Cardiac septum (tissue), 1 donor: ENCODE measurements at places on chromosomes 1 and 21.

DNA sequence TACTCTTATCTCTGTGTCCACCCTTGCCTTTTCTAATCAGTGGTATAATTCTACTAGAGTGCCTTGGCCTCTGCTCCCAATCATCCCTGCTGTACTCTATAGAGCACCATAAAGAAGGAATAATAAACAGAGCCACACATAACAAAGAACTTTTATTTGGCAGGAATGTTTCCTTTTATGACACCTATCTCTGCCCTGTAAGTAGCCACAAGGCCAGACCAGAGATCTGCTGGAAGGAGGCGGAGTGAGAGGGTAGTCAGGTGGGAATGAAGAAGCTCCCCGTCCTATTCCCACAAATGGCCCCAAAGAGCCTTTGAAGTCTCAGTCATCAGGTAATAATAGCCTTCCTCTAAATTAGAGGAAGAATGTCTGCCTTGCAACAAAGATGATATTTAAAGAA lies 32.7 kb downstream of the WLS start:
- no peak for DNase-seq

- no peak for DNase-seq
These were observed 55.2 kb downstream of the BRWD1 start for GRCh38 chr21:39258207-39258606.

DNA sequence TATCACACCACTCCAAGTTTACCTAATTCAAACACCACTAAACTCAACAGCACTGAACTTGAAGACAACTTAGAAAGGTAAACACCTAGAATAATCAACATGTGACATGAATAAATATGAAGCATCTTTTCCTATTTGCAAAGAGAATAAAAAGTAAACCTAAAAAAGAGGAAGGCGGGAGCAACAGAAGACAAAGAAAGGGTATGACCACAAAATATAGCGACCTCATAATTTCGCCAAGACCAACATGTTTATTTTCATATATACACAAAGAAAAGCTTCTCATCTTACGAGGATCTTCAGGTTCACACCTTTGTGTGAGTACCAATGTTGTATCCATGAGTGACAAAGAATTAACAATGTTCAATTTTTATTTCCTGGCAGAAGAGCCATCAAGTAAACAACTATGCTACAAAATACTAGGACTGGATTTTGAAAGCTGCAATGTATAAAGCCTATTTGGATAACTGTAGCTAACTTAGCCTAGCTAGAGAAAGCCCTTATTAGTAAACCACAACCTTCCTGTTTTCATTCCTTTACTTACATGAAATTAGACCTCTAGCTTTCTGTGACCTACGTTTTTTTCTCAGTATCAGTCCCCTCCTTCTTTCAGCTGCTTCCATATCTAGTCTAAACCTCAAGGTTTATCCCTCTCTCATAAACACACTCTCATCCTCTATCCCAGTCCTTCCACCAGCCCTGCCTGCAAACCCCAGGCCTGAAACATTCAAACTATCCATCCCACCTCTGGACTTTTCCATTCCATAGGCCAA lies 21.3 kb upstream of the PHTF1 start:
- DNase-seq: no peak

DNA sequence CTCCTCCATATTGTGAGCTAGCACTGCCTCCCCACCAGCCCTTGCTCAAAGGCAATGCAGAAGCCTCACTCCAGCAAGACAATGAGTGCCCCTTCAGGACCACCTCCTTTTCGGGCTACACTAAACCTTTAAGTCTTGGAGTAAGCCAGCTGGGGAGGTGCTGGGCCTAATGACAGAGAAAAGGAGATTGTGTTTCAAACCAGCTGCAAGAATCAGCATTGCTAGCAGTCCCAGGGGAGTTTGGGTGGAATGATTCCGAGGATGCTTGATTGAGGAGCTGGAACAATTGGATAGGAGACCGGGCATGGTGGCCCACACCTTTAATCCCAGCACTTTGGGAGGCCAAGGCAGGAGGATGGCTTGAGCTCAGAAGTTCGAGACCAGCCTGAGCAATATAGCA lies 54.1 kb upstream of the GPR37L1 start:
- DNase-seq: no peak

GRCh38 chr1:42692461-42692860 lies 10.2 kb downstream of the YBX1 start:
- no peak for DNase-seq

DNA sequence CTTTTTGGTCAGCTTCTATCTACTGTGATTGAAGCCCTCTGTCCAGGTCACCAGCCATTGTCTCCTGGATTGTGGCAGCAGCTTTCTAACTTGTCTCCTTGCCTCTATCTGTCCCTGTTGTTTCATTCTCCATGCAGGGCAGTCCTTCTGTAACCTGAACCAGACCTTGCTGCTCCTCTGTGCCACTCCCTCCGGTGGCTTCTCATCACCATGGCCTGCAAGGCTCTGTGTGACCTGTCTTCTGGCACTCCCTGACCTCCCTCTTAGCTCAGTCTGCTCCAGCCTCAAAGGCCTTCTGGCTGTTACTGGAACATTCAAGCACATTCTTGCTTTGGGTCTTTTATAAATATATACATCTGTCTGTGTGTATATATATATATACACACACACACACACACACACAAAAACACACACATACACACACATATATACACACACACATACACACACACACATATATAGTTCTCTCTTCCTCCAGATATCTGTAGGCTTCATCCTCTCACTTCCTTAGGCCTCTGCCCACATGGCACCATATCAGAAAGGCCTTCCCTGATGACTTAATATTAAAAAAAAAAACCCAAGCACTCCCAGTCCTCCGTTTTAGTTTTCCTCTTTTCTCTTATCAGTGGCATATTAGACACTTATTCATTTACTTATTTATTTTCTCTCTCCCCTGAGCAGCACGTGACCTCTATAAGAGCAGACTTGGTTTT lies 21.2 kb upstream of the JUN start:
- no peak for DNase-seq

DNA sequence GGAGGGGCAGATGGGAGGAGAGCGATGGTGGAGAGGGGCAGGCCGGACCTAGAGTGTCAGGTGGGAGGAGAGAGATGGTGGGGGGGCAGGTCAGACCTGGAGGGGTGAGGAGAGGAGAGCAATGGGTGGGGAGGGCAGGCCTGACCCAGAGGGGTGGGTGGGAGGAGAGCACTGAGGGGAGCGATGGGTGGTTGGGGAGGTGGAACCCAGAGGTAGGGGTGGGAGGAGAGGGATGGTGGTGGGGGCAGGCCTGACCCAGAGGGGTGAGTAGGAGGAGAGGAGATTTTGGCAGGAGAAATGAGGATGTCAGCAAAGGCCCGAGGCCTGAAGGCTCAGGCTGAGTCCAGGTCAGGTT lies 157.3 kb upstream of the VAMP3 start:
- DNase-seq: peak; percentile 66

GRCh38 chr1:81920245-81920740 lies 119.6 kb downstream of the ADGRL2 start:
- DNase-seq: no peak

DNA sequence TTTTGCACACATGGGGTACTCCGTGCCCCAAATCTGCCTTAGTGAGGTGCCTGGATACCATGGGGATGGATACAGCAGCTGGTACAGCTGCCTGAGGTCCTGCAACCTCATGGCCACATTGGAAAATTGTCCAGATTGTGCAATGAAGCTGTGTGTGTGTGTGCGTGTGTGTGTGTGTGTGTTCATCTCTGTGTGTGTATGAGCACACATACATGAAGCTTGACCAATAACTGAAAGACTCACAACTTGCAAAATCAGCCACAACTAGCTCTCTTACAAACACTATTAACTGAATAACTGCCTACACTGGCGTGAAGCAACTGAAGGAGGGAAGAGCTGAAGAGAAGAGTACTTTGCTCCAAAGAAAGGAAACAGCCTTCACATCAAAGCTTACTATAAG lies 78.1 kb downstream of the ERG start:
- DNase-seq: no peak

DNA sequence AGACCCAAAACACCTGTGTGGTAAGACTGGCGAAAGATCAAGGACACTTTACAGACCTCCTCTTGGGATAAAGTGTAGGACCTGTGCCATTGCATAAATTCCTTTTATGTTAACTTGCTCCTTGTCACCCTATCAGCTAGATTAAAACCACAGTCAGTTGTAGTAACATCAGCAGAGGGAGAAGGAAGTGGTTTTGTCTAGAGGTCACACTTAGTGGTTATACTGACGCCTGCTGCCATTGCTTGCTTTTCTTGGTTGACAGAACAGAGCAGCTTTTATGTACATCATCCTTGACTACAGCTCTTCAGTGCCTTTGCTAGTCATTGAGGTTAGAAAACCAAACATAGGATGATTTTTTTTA lies 101.4 kb downstream of the PBX1 start:
- DNase-seq: no peak

DNA sequence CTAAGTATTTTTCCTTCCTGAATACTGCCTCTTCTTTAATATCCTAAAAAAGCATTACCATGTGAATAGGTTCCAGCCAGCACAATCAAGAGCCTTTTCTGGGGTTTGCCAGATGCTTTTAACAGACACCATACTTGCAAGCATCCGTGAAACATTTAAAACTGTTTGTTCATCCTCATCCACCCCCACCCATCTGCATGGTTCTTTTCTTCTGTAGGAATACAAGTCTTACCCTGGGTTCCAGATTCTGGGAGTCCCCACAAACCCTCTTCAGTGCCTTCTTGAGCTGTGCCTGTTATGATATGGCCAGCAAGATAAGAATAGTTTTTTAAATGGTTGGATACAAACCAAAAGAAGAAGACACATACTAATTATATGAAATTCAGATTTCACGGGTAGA lies 354.9 kb upstream of the PLXNA2 start:
- DNase-seq: no peak

- no peak for DNase-seq
These were observed 116.6 kb downstream of the NTMT2 start for GRCh38 chr1:170262276-170262939.

DNA sequence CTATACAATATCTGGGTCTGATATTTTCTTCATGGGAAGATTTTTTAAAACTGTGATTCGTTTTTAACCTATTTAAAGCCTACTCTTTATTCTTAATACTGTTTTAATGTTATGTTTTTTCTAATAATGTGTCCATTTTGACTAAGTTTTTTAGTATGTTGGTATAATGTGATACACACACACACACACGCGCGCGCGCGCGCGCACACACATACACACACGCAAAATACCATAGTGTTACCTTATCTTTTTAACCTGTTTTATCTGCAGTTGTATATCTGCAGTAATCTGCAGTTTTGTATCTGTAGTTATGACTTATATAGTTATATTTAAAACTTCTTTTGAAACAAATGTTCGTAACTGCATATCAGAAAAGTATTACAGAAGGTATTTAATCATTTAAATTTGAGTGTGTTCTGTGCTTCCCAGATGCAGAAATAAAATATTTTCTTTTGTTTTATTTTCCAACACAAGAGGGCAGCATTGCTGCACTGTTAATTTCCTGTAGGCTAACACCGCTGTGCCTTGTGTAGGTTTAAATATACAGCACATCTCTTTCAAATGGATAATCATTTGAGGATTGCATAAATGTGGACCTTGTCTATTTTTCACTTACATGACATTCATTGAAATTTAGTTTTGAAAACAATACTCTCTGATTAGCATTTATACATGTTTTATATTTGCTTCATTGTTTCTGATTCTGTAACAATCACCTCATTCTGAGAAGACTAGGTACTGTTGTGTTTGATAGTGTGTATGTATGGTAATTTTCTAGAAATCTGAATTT lies 166.1 kb downstream of the PDE4B start:
- DNase-seq: no peak

- no peak for DNase-seq
These were observed 79.9 kb downstream of the UCK2 start for GRCh38 chr1:165907256-165907857.

DNA sequence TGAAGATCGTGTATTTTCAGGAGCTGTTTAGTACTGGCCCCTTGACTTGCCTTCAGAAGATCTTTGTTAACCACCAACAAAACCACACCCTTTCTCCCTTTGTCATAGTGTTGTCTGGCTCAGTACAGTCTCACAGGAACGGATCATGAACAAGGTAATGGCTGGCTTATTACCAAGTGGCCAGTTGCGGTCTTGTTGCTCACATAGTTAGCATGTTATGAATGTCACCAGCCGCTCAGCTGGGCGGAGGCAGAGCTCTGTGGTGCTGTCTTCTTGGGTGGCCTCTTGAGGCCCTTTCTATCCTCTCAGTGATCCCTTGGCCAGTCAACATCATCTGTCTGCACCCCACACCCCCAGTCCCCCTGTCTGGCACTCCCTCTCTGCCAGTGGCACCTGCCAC lies 21.4 kb downstream of the CNIH3 start:
- DNase-seq: peak; percentile 59

DNA sequence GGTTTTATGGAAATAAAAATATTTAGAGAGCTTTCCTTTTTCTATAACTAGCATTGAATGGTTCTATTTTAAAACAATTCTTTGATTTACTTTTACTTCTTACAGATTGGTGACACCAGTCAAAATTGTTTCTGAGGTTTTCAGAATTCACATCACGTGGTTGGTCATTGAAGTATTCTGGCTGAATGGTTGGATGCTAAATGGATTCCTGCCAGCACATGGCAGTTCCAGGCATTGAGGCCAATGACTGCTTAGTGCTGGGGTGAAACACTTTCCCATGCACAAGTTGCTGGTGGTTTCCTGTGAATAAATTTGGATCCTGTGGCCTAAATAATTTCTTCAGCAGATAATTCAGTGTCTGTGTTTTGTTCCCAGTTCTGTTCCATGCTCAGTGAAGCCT lies 20.6 kb downstream of the NCAM2 start:
- DNase-seq: no peak

DNA sequence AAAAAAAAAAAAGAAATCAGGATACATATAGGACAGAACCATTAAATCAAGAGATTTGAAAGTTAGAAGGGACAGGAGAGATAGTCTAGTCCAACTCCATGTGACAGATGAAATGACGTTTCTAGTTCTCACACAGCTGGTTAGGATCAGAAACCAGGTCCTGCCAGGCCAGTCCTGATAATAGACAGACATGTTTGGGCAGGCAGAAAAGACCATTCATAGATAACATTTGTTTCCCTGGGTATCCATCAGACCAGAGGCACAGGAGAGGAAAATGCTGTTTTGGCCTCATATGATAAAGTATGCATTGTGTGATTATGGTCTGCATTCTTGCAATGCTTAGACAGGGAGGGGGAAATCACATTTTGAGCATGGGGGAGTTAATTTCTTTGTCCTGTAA lies 29.3 kb downstream of the ZBTB8B start:
- DNase-seq: no peak

- DNase-seq: no peak
These were observed at the start of gene DNAJB4 for GRCh38 chr1:78004719-78005447. Gene DNAJB4, plus strand, starts transcription at chr1:78004939. Its CDS starts 172 bp downstream, at chr1:78005111.

GRCh38 chr1:56573311-56573710 lies 6.1 kb downstream of the PLPP3 start:
- no peak for DNase-seq

- peak; percentile 85 for DNase-seq
These were observed 627 bp upstream of the GNB1 start for GRCh38 chr1:1891349-1892078.

DNA sequence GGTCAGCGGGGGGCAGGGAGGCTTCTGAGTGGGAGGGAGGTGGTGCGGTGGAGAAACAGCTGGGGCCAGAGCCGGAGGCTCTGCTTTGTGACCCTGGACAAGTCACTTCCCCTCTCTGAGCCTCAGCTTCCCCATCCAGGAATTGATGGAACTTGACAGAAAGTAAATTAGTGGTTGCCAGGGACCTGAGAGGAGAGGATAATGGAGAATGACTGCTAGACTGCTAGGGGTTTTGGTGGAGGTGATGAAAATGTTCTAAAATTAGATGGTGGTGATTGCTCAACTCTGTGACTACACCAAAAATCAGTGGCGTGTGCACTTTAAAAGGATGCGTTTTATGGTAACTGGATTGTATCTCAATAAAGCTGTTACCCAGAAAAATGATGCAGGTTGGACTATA lies 100.9 kb downstream of the ARHGEF10L start:
- no peak for DNase-seq

- DNase-seq: no peak
These were observed 31.2 kb upstream of the IFNAR2 start for GRCh38 chr21:33198346-33199099.
